Stimulated activated CD4-positive, alpha-beta T cell treated with anti-CD3 and anti-CD28 coated beads, Interleukin-4, amount 100 ng/mL, for 4 hours (primary cell): ENCODE measurements at places on chromosomes 7 and 10.

GRCh38 chr7:50502947-50503346 is 52.8 kb upstream of the FIGNL1 start:
- DNase-seq = no peak

DNA sequence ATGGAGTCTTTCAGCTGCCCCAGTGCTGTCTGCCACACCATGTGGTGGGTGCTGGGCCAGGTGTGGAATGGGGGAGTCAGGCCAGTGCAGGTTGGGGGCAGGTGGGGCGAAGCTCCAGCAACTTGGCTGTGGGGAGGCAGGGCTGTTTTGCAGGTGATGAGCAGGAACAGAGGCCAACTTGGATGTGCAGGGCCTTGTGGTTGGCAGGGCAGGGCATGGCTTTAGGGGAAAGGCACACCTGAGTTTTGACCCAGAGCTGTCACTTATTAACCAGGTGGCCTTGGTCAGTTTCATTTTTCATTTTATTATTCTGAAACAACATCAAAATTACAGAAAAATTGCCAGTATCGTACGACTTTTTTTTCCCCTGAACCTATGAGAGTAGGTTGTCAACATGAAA is 1.1 kb upstream of the SFTPA2 start:
- no peak for DNase-seq

GRCh38 chr10:13608246-13608853 is 21.6 kb downstream of the PRPF18 start:
- no peak for DNase-seq

DNA sequence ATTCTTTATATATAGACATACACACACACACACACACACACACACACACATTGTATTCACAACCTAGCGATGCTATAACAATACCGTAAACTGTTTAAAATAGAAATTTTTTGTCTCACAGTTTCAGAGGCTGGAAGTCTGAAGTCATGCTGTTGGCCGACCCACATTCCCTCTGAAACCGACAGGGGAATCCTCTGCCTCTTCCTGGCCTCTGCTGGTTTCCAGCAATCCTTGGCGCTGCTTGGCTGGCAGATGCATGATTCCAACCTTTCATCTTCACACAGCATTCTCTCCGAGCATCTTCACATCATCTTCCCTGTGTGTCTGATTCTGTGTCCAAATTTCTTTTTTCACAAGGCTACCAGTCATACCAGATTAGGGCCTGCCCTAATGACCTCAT is 94.8 kb downstream of the CCDC71L start:
- DNase-seq = no peak

- DNase-seq = no peak
Measured at GRCh38 chr10:33237736-33238624, 96.5 kb downstream of the NRP1 start.

- no peak for DNase-seq
Measured at GRCh38 chr10:101827919-101828600, 9.8 kb upstream of the OGA start.
